ENCODE measurements at places on chromosomes 6 and 20.

DNA sequence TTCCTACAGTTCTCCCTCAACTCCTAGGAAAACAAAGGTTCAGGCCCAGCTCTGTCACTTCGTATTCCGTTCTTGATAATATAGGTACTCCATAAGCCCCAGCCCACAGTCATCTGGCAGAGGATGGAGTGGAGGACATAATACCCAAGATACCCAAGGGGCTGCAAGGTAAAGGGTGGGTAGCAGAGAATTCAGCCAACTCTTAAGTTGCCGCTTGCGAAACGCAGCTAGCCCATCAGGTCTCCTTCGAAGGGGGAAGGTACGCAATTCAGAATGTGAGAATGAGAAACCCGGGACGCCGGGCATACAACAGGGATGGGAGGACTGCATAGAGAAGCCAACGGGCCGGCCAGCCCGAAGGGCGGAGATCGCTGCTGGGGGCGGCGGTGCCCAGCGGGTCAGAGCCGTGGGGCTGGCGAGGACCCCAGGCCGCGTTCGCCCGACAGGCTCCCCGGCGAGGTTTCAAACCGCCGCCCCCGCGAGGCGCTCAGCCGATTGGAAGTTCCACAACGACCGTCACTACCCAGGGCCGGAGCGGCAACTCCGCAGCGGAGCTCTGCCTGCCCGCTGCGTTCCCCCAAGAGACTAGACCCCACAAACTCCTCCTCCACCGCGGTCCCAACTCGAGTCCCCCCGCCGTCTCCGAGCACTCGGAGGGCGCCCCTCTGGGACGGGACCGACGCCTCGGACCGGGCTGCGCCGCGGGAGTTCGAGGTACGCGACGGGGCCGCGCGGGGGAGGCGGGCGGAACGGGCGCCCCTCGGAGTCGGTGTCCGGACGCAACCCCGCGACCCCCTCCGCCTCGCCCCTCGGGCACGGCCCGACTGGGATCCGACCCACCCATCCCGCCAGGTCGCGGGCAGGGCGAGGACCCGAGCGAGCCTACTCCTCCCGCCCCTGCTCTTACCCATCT, 911 bp downstream of the CDK19 start:
- DNase-seq: peak; percentile 22

- no peak for DNase-seq
Measured at GRCh38 chr6:163954088-163954775, 539.7 kb downstream of the QKI start.

- no peak for DNase-seq
Measured at GRCh38 chr6:14105547-14105946, 12.0 kb upstream of the CD83 start.

GRCh38 chr6:164507206-164507940, 802.0 kb downstream of the C6orf118 start:
- no peak for DNase-seq

DNA sequence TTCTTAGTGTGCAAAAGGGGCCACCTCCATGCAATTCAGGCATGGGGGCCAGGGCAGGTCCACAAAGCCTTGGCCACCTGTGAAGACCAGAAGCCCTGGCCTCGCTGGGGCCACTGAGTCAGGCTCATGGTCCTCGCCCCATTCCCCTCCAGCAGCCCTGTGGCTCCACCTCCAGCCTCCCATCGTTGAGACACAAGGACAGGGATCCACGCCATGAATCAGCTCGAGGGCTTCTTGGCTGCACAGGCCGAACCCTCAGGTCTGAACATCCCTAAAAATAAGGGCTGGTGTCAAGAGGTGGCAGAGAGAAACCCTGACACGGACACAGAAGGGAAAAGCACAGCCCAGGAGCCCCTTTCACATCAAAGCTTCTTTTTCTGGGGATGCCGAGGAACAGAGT, 68.6 kb upstream of the QKI start:
- no peak for DNase-seq

GRCh38 chr6:119493980-119494379, 144.4 kb upstream of the MAN1A1 start:
- DNase-seq: no peak

- DNase-seq: no peak
Measured at GRCh38 chr6:2875359-2876191, 27.5 kb downstream of the SERPINB9 start.

- no peak for DNase-seq
Measured at GRCh38 chr20:34564833-34565232, 6.3 kb downstream of the MAP1LC3A start.

GRCh38 chr20:63765902-63766301, 26.3 kb downstream of the SLC2A4RG start:
- no peak for DNase-seq

- DNase-seq: no peak
Measured at GRCh38 chr6:79694156-79694555, 63.0 kb downstream of the SH3BGRL2 start.

DNA sequence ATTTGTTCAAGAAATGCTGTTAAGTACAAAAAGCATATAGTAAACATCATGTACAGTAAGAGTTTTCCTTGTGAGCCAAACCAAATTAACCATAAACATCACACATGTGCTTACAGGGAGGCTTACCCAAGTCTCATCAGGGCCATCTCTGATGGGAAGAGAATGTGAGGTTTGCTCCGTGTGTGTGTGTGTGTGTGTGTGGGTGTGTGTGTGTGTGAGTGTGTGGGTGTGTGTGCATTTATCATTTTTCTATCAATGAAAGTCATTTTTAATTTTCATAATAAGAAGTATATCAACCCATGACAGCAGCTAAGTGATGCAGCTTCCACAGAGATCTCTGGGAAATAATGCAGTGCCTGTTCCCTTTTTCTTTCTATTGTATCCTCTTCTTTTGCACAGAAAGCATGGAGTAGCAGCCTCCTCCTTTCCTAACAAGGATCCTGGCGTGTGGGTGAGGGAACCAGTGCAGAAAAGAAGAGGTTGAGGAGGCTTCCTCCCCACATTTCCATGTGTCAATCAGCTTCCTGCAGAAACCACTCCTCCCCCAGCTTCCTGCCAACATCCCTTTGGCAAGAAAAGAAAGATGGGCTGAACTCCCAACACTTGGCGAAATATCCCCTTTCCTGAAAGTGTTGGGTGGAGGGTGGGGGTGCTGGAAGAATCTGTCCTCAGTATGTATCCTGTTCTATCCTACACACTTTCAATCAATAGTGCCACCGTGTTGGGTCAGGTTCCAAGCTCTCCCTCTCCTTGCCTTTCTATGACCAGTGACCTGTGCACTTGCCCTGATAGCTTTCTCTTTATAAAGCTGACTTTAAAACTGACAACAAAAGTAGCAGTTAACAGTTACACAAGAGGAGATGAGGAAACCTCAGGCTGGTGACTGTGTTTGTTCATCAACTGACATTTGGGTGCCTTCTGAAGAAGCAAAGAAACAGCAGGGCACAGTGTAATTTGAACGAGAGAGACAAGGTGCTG, 251.8 kb upstream of the CITED2 start:
- no peak for DNase-seq

- DNase-seq: no peak
Measured at GRCh38 chr6:110476046-110476849, at the start of gene SLC22A16. SLC22A16 (minus strand) TSS chr6:110476613; CDS start chr6:110476574, 39 bp downstream.

- DNase-seq: no peak
Measured at GRCh38 chr6:96621983-96622382, 59.1 kb downstream of the FHL5 start.

GRCh38 chr6:84764332-84765049, at the start of gene TBX18:
TBX18 (minus strand) TSS chr6:84764598; CDS start chr6:84764181, 417 bp downstream.
- no peak for DNase-seq

DNA sequence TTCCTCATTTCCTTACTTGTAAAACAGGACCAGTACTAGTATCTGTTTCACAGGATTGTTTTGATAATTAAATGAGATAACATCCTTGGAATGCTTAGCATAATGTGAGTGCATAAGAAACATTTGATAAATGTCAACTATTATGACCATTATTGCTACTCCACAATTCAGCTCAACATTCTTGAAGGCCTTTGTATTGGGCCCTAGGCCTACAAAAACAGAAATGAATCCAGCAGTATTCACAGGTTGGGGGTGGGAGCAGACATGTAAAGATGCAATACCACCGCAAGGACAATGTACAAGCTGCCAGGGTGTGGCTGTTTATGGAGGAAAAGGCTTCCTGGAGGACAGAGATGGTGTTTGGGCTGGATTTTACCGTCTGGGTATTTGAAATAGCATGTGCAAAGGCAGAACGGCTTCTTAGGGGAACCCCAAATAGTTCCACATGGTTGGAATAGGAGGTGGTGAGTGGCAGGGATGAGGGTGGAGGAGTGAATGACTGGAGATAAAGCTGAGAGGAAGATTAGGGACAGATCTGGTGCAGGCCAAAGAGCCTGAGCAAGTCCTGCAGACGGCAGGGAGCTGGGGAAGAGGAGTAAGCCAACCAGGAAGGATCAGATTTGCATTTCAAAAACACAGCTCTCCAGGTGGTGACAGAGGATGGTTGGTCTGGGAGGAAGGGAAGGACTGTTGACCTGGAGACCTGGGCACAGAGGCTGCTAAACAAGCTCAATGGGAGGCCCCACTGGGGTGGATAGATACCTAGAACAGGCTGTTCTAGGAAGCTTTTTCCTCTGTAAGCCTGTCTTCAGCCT, 57.0 kb upstream of the EPB41L1 start:
- no peak for DNase-seq

- DNase-seq: no peak
Measured at GRCh38 chr6:143620447-143620846, 57.3 kb upstream of the PHACTR2 start.

DNA sequence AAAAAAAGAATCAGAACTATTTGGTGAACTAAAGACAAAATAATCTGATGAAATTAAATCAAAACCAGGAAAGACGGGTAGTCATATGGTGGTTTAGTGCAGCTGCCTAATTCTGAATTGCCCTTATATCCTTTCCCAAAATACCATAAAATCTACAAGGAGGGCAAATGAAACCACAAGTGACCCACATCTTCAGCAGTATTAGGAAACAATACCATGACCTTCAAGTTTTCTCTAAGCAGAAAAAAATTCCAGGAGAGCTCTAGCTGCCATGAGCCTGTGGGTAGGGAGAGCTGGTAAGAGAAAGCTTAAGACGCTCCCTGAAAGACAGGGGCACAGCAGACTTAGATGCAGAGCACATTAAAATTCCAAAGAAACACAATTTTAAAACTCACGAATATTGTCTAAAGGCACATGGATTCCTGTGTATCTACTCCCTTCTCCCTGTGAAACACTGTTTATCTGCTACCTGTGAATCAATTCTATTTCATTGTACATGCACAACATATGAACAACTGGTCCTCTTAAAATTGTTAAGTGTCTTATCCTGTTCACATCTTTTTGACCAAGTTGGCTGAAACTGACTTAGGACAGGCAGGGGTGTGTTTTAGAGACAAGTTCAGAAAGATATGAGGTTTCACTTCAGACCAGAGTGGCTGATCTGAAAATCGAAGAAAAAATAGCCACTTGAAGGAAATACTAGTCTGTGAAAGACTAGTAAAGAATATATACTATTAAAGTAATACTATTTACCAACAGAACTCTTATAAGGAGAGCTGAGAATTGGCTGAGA, 153.6 kb upstream of the SHLD1 start:
- DNase-seq: no peak

DNA sequence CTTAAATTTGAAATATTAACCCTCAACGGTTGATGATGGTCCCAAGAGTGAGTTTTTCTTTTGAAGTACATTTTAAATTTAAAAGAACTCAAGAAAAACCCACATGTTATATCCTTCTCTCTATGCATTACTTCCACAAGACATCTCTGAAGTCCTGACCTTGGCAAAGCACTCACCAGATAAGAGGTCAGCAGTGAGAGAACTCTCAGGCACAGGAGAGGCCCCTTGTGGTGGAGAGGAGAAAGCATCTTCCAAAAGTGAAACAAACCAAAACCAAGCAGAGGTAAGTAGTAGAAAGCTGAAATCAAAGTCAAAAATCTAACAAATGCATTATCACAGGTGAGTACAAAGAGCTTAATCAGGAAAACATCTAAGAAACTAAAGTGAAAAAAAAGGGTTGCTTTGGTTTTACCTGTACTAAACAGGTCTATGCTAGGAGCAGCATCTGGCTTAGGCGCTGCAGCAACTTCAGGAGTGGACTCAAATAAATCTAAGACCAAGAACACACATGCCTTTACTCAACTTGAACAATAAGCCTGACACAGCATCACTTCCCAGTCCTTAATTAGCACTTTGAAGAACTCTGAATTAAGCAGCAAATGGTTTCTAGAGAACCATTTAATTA, 80.5 kb downstream of the PRSS35 start:
- no peak for DNase-seq

DNA sequence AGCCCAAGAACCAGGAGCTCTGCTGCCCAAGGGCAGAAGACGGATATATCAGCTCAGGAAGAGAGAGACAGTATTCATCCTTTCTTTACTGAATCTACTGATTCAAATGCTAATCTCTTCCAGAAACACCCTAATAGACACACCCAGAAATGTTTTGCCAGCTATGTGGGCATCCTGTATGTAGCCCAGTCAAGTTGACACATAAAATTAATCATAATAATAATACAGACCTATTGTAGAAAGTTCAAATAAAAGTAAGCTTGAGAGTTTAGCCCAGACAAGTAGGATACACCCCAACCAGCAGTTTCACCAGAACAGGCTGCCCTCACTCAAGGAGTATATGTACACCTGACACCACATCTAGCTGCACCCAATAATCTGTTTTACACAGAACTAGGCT, 73.9 kb upstream of the VGLL2 start:
- no peak for DNase-seq

- no peak for DNase-seq
Measured at GRCh38 chr6:7215131-7215530, 97.9 kb downstream of the SSR1 start.

DNA sequence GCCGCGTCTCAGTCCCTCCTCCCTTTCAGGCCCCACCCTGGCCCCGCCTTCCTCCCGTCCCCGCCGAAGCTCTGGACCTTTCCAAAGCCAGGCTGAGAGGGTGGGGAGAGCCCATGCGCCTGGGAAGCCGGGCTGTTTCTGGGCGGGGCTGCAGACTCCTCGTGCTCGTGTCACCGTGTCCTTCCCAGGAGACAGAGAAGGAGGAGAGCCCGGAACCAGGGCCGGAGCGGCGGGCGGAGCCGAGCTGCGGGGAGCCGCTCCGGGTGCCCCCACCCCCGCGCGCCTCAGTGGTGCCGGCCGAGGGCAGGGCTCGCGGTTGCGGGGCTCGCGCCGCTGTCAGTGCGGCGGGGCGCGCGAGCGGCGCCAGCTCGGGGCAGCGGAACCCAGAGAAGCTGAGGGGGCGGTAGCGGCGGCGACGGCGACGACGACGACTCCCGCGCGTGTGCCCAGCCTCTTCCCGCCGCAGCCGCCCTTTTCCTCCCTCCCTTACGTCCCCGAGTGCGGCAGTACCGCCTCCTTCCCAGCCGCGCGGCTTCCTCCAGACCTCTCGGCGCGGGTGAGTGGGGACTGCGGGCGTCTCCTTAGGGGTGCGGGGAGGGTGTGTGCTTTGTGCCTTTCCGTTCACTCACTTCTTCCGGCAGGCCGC, at the start of gene RALY:
TSS of gene RALY (plus strand) at position 336 of the 646 bp plus-strand sequence. CDS start 78,164 bp downstream, outside the sequence.
- DNase-seq: peak; percentile 83
